ENCODE measurements at places on chromosomes 7 and 10. TPM values are rescaled to one million over a fixed set of nuclear protein-coding genes. Genes with fewer than 3 reads are reported as not detected.

DNA sequence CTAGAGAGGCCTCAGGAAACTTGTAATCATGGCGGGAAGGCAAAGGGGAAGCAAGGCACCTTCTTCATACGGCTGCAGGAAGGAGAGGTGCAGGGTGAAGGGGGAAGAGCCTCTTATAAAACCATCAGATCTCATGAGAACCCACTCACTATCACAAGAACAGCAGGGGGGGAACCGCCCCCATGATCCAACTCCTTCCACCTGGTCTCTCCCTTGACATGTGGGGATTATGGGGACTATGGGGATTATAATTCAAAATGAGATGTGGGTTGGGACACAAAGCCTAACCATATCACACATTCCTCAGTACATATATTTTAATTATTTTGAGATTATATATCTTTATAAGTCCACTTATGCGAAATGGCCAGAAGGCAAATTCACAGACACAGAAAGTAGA lies 8.9 kb downstream of the HK1 start:
- H3K4me1 ChIP-seq, result no peaks in the 10 kb centered on the region
- no peak overlapping the region for H3K4me3 ChIP-seq
- H3K27ac ChIP-seq, result no peak overlapping the region
- no peak for DNase-seq
- H3K27me3 ChIP-seq, result no peaks in the 10 kb centered on the region

Gene CTNNA3
- total RNA-seq, result 0.03 TPM

- no peak overlapping the region for H3K27ac ChIP-seq
- H3K27me3 ChIP-seq, result peaks cover 3% of the 10 kb centered on the region
- no peaks in the 10 kb centered on the region for H3K4me1 ChIP-seq
- DNase-seq, result no peak
- H3K4me3 ChIP-seq, result no peak overlapping the region
Observed at GRCh38 chr7:159136013-159136412, 8.7 kb downstream of the VIPR2 start.

GRCh38 chr7:75981453-75982305 lies 12.7 kb downstream of the TMEM120A start:
- peaks cover 30% of the 10 kb centered on the region for H3K36me3 ChIP-seq
- no peaks in the 10 kb centered on the region for H3K4me1 ChIP-seq
- no peak overlapping the region for H3K27ac ChIP-seq
- H3K27me3 ChIP-seq, result no peaks in the 10 kb centered on the region
- no peak overlapping the region for H3K4me3 ChIP-seq

Gene C7orf25
- 5.6 TPM for total RNA-seq

- no peaks in the 10 kb centered on the region for H3K27me3 ChIP-seq
- no peak for DNase-seq
- H3K36me3 ChIP-seq, result no peaks in the 10 kb centered on the region
Observed at GRCh38 chr7:155831807-155832524, 19.7 kb upstream of the SHH start.

- H3K36me3 ChIP-seq, result no peaks in the 10 kb centered on the region
- no peak overlapping the region for H3K4me3 ChIP-seq
- H3K27ac ChIP-seq, result no peak overlapping the region
- H3K4me1 ChIP-seq, result no peaks in the 10 kb centered on the region
- DNase-seq, result no peak
Observed at GRCh38 chr10:129877773-129878371, 86.2 kb downstream of the EBF3 start.

- DNase-seq, result no peak
- no peaks in the 10 kb centered on the region for H3K4me1 ChIP-seq
- no peak overlapping the region for H3K27ac ChIP-seq
- H3K36me3 ChIP-seq, result no peaks in the 10 kb centered on the region
Observed at GRCh38 chr7:159271781-159272180, 127.1 kb upstream of the VIPR2 start.

- H3K27me3 ChIP-seq, result no peaks in the 10 kb centered on the region
- no peak overlapping the region for H3K4me3 ChIP-seq
- H3K36me3 ChIP-seq, result no peaks in the 10 kb centered on the region
- no peaks in the 10 kb centered on the region for H3K4me1 ChIP-seq
- no peak for DNase-seq
- H3K27ac ChIP-seq, result no peak overlapping the region
Observed at GRCh38 chr7:26337232-26337865, 45.7 kb downstream of the SNX10 start.

- no peak overlapping the region for H3K4me3 ChIP-seq
- H3K27me3 ChIP-seq, result no peaks in the 10 kb centered on the region
- H3K27ac ChIP-seq, result peak overlapping the region; percentile 74
- DNase-seq, result peak; percentile 78
- H3K36me3 ChIP-seq, result no peaks in the 10 kb centered on the region
Observed at GRCh38 chr10:71998840-71999194, 34.6 kb downstream of the CHST3 start.

Gene HABP2
- total RNA-seq, result 1.2 TPM

GRCh38 chr7:81298951-81299666 lies 380.3 kb upstream of the SEMA3C start:
- no peaks in the 10 kb centered on the region for H3K4me1 ChIP-seq
- DNase-seq, result peak; percentile 45
- no peaks in the 10 kb centered on the region for H3K36me3 ChIP-seq
- H3K4me3 ChIP-seq, result no peak overlapping the region
- no peaks in the 10 kb centered on the region for H3K27me3 ChIP-seq

DNA sequence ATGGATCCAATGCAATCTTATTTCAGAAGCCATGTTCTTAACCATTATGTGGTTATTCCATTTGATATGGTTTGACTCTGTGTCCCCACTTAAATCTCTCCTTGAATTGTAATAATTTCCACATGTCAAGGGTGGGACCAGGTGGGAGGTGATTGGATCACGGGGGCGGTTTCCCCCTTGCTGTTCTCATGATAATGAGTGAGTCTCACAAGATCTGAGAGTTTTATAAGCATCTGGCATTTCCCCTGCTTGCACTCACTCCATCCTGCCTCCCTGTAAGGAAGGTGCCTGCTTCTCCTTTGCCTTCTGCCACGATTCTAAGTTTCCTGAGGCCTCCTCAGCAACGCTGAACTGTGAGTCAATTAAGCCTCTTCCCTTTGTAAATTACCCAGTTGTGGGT lies 32.0 kb upstream of the TSPAN13 start:
- no peak overlapping the region for H3K27ac ChIP-seq
- no peaks in the 10 kb centered on the region for H3K4me1 ChIP-seq
- H3K27me3 ChIP-seq, result no peaks in the 10 kb centered on the region
- DNase-seq, result no peak

DNA sequence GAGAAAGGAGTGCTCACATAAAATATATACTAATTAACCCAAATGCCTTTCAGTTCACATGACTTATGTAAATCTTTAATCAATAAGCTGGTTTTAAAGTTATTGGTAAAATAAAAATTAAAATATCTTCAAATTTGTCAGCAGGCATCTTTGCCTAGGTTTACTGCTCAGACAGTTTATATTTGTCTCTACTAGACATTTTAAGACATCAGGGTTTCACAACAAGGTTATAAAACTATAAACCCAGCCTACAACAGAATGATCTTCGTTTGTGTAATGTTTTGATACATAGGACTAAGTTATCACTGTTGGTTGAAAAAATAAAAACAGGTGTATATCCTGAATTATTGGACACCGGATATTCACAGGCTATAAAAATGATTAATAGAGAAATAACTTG lies 67.4 kb downstream of the TYW1B start:
- no peaks in the 10 kb centered on the region for H3K27me3 ChIP-seq
- no peaks in the 10 kb centered on the region for H3K36me3 ChIP-seq
- no peak for DNase-seq
- no peak overlapping the region for H3K27ac ChIP-seq
- no peak overlapping the region for H3K4me3 ChIP-seq

Gene SMO
- 19.3 TPM for total RNA-seq

Gene MRC1
- total RNA-seq, result 161 TPM

DNA sequence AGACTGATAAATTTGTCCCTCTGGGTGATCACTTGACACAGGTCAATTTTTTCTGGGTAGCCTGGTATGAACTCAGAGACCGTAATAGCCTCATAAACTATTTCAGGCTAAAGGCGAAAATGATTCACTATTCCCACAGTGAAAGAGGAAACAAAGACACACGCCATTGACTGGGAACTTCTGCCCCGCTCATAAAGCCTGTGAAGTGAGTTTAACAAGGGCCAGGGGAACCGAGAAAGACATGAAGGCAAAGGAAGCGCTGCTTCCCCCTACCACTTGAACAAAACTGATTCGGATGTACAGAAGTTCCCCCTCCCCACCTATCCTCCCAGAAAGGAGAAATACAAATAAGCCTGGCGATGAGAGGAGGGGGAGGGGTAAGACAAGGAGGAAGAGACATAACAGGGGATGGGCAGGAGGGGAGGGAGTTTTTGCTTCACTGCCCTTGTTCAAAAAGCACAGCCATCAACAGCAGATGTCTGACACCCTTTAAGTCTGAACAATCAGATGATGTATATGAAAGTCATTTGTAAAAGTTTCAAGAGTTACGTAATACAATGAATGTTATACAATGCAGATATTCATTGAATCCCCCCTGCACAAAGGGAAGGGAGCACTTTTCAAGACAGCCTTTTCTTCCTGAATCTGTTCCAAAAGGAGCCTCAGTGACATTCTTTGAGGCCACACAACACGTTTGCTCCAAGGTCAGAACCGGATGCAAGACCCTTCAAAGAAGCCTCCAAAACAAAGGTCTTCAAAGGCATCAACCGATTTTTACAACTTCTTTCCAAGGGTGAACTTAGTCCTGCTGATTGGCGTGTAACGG lies 734 bp downstream of the ABCB4 start:
- DNase-seq, result peak; percentile 19
- no peaks in the 10 kb centered on the region for H3K4me1 ChIP-seq
- peak overlapping the region; percentile 89 for H3K27ac ChIP-seq
- no peak overlapping the region for H3K4me3 ChIP-seq
- H3K27me3 ChIP-seq, result no peaks in the 10 kb centered on the region

Gene SPDYE9
- 0.11 TPM for total RNA-seq

- no peak for DNase-seq
- H3K4me1 ChIP-seq, result no peaks in the 10 kb centered on the region
- H3K36me3 ChIP-seq, result no peaks in the 10 kb centered on the region
- no peak overlapping the region for H3K27ac ChIP-seq
- no peaks in the 10 kb centered on the region for H3K27me3 ChIP-seq
Observed at GRCh38 chr7:125529249-125529648, 599.6 kb upstream of the POT1 start.

DNA sequence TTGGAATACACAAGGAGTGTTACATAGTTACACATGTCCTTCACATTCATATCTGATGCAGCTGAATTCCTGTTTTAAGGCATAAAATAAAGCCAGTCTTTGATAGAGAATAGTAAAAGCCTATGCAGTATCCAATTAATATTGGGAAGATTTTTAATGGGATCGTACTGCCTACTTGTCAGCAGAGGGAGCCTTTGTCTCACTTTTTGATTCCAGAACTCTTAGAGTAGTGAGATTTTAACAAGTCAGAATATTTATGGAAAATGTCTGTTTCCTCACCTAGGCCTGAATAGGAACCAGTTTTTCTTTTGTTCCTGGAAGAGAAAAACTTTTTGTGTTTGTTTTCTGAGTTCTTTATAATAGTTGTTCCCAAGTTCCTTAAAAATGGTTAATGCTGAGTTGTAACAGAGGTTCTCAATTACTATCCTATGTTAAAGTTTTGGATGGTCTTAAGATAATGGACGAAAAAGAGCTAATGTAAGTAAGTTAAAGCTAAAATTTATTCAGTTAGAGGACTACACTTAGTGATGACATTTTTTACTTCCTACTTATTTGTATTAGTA lies 114.0 kb downstream of the BBS9 start:
- peak; percentile 82 for DNase-seq
- no peaks in the 10 kb centered on the region for H3K36me3 ChIP-seq
- no peak overlapping the region for H3K4me3 ChIP-seq
- no peaks in the 10 kb centered on the region for H3K27me3 ChIP-seq

- DNase-seq, result no peak
- peak overlapping the region; percentile 91 for H3K27ac ChIP-seq
- H3K36me3 ChIP-seq, result peaks cover 4% of the 10 kb centered on the region
- H3K27me3 ChIP-seq, result no peaks in the 10 kb centered on the region
- H3K4me1 ChIP-seq, result peaks cover 4% of the 10 kb centered on the region
Observed at GRCh38 chr7:99465421-99465768, 572 bp downstream of the ATP5MF start.

DNA sequence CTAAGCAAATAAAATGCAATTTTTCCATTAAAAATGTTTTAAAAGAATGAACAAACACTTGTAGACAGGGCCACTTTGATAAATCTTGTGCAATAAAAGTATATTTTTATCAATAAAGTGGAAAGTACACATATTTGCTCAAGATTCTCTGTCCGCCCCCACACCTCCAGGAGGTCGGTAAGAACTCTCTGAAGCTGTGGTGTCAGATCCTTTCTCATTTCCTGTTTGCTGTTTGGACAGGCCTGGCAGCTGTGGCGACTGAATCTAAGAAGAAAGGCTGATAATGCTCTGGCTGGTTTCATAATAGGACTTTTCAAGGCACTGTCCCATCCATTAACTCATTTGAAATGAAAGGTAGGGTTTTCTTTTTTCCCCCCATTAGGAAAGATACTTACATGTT lies 15.3 kb upstream of the ASB4 start:
- H3K27ac ChIP-seq, result no peak overlapping the region
- no peaks in the 10 kb centered on the region for H3K36me3 ChIP-seq
- peaks cover 12% of the 10 kb centered on the region for H3K4me1 ChIP-seq
- H3K27me3 ChIP-seq, result no peaks in the 10 kb centered on the region

- DNase-seq, result no peak
- H3K4me3 ChIP-seq, result no peak overlapping the region
- H3K27ac ChIP-seq, result no peak overlapping the region
Observed at GRCh38 chr10:61356354-61356753, 96.8 kb downstream of the TMEM26 start.

DNA sequence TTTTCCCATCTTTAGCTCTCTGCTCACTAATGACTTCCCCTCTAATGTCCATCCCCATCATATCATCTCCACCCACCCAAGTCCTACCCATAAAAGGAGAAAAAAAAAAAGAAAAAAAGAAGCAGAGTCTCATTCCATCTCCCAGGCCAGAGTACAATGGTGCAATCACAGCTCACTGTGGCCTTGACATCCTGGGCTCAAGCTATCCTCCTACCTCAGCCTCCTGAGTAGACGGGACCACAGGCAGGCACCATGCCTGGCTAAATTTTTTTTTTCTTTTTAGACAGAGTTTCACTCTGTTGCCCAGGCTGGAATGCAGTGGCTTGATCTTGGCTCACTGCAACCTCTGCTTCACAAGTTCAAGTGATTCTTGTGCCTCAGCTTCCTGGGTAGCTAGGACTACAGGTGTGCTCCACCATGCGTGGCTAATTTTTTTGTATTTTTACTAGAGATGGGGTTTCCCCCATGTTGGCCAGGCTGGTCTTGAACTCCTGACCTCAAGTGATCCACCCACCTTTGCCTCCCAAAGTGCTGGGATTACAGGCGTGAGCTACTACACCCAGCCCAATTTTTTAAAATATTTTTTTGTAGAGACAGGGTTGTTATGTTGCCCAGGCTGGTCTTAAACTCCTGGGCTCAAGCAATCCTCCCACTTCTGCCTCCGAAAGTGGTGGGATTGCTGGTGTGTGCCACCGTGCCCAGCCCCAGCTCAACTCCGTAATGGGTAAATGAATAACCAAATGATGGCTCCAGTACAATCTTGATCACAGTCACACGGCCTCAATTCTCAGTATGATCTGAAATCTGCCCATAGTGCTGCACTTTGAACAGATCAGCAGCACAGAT lies 24.6 kb upstream of the SGMS1 start:
- no peaks in the 10 kb centered on the region for H3K27me3 ChIP-seq
- no peaks in the 10 kb centered on the region for H3K4me1 ChIP-seq
- DNase-seq, result no peak
- no peak overlapping the region for H3K4me3 ChIP-seq
- no peak overlapping the region for H3K27ac ChIP-seq
- H3K36me3 ChIP-seq, result no peaks in the 10 kb centered on the region

GRCh38 chr7:22667562-22668239 lies 59.3 kb upstream of the IL6 start:
- H3K4me3 ChIP-seq, result no peak overlapping the region
- DNase-seq, result no peak
- H3K27ac ChIP-seq, result no peak overlapping the region
- no peaks in the 10 kb centered on the region for H3K4me1 ChIP-seq
- no peaks in the 10 kb centered on the region for H3K36me3 ChIP-seq
